ENCODE measurements at places on chromosomes 1 and 21. TPM values are rescaled to one million over a fixed set of nuclear protein-coding genes. Genes with fewer than 3 reads are reported as not detected.
A peak's percentile ranks its signal among the peaks of the same experiment; 100 is the strongest.

- no peak overlapping the region for H3K4me3 ChIP-seq
- no peak overlapping the region for H3K27ac ChIP-seq
- H3K36me3 ChIP-seq: no peaks in the 10 kb centered on the region
- peaks cover 20% of the 10 kb centered on the region for H3K4me1 ChIP-seq
Measured at GRCh38 chr1:116270316-116271057, 102.6 kb upstream of the ATP1A1 start.

DNA sequence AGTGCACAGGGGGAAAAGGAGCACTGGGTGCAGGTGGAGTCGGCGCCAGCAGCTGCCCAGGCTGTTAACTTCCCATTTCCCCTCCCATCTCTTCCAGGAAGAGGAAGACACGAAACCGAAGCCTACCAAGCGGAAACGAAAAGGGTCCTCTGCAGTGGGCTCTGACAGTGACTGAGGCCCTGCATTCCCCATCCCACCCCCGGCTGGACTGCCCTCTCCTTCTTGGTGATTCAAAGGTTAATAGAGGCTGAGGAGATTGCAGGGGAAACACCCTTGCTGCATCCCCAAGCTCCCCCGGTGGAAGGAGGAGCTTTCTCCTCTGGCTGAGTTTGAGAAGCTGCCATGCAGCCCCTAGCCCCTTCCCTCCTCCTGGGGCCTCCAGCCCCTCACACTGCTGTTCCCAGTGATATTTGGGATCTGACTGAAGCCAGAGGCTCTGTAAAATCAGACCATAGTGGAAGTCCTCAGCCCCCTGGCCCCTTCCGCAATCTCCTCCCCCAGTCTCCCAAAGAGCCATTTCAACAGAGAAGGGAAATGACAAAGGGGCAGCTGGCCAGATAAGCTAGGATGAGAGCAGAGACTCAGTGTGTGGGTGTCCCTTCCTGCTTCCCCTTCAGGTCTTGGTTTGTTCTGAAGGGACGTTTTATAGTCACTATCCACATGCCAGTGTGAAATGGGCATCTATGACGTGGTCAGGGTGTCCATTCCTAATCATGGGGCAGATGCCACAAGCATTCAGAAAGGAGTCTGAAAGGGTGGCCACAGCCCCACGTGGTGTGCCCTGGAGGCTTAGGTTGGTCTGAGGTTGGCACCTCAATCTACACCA is 1.9 kb upstream of the SLC27A3 start:
- peaks cover 14% of the 10 kb centered on the region for H3K4me1 ChIP-seq
- H3K27ac ChIP-seq: no peak overlapping the region
- H3K36me3 ChIP-seq: peaks cover 37% of the 10 kb centered on the region
- no peak overlapping the region for H3K4me3 ChIP-seq
- H3K27me3 ChIP-seq: no peaks in the 10 kb centered on the region

DNA sequence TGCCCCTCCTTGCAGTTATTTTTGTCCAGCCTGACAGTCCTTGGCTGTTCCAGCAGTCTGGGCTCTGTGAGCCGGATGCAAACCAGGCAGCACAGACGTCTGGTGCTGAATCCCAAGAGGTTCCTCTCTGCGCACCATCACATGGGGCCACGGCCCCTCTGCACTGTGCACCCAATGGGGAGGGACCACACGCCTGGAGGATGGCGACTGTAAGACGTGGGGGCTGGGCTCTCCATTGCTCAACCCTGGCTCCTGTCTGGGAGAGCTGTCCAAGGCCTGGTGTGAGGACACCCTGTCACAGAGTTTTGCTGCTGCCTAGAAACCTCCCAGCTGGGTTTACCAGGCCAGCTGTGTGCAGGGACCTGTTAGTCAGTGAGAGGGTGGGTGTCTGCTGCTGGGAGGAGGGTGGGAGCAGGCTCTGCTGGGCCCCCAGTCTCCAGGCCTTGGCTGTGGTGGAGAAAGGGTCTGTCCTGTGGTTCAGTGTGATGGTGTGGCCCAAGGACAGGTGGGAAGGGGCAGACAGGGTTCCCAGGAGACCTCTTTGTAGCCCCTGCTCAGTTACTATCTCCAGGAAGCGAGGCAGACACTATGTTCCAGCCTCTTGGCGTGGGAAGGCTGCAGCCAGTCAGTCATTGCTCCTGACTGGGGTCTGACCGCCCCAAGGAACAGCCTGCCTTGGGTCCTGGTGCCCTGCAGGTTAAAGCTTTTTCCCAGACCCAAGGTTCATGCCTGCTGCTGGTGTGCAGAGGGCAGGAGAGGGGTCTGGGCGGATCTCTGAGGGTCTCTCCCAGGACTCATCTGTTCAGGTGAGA is 13.8 kb downstream of the HEYL start:
- DNase-seq: no peak
- H3K4me1 ChIP-seq: no peaks in the 10 kb centered on the region
- no peak overlapping the region for H3K27ac ChIP-seq
- no peaks in the 10 kb centered on the region for H3K36me3 ChIP-seq
- H3K27me3 ChIP-seq: no peaks in the 10 kb centered on the region

DNA sequence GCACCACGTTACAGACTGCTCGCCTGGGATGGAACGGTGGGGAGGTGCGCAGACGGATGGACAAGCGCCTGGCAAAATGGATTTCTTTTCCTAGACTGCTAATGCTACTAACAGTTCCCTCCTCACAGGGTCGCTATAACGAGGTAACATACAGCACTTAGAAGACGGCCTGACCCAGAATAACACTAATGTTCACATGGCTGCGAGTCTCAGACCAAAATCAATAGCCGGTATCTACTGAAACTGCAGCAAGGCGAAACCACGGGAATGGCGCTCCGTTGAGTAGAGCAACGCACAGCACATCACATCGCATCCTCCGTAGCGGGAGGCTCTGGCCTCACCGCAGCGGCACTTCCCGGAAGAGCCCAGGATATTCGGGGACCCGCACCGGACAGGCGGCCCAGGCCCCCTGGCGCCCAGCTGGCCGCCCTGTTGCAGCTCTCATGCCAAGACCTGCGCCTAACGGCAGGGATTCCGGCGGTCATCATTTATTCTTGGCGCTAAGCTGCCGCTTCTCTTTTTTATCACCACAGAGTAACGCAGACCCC is 46.6 kb downstream of the VPS26C start:
- H3K27ac ChIP-seq: peak overlapping the region; percentile 66
- H3K36me3 ChIP-seq: peaks cover 12% of the 10 kb centered on the region
- no peaks in the 10 kb centered on the region for H3K27me3 ChIP-seq
- H3K4me3 ChIP-seq: peak overlapping the region; percentile 63
- DNase-seq: peak; percentile 44
- peaks cover 4% of the 10 kb centered on the region for H3K4me1 ChIP-seq

DNA sequence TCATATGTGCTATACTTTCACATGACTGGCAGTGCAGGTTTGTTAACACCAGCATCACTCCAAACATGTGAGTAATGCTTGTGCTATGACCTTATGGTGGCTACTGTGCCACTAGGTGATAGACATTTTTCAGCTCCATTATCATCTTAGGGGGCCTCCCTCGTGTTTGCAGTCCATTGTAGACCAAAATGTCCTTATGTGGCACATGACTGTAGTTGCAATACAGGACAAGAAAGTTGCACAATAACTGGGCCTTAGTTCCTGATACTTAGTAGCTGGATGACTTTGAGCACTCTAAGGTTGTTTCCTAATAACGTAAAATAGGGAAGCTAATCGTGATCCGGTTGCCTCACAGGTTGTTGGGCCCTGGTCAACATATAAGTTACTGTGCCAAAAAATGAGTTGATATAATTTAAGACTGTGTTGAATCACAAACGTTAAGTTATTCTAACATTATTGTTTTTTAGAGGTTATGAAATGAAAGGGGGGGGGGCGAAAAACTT is 511 bp upstream of the SNX27 start:
- peak; percentile 37 for DNase-seq
- peak overlapping the region; percentile 97 for H3K27ac ChIP-seq
- peaks cover 13% of the 10 kb centered on the region for H3K4me1 ChIP-seq
- H3K36me3 ChIP-seq: peaks cover 5% of the 10 kb centered on the region
- peak overlapping the region; percentile 84 for H3K4me3 ChIP-seq
- H3K27me3 ChIP-seq: no peaks in the 10 kb centered on the region

DNA sequence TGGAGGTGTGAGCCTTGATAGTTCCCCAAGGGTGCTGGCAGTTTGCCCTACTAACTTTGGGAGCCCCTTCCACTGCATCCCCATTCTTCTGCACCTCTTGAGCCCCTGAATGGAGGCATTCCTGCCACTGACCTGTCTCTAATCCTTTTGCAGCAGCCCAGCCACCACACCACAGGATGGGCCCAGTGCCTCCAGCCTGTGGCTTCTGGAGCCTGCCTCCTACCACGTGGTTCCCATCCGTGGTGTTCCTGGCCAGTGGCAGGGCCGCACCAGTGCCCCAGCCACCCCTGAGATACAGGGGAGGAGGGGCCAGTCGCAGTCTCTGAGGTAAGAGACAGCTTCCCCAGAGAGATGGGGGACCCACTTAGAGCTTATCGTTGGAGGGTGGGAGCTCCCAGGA is 14.4 kb downstream of the INAVA start:
- H3K4me3 ChIP-seq: no peak overlapping the region
- H3K27me3 ChIP-seq: no peaks in the 10 kb centered on the region
- H3K36me3 ChIP-seq: no peaks in the 10 kb centered on the region
- H3K27ac ChIP-seq: no peak overlapping the region

GRCh38 chr1:15243275-15244043 is 3.6 kb upstream of the FHAD1 start:
- no peak overlapping the region for H3K27ac ChIP-seq
- DNase-seq: no peak
- no peaks in the 10 kb centered on the region for H3K27me3 ChIP-seq
- no peak overlapping the region for H3K4me3 ChIP-seq

- no peaks in the 10 kb centered on the region for H3K4me1 ChIP-seq
- no peak overlapping the region for H3K27ac ChIP-seq
- H3K27me3 ChIP-seq: peaks cover 25% of the 10 kb centered on the region
- no peaks in the 10 kb centered on the region for H3K36me3 ChIP-seq
- no peak for DNase-seq
Measured at GRCh38 chr1:167492481-167492910, 25.8 kb downstream of the CD247 start.

- no peak overlapping the region for H3K4me3 ChIP-seq
- no peak for DNase-seq
- no peak overlapping the region for H3K27ac ChIP-seq
- H3K36me3 ChIP-seq: no peaks in the 10 kb centered on the region
- no peaks in the 10 kb centered on the region for H3K4me1 ChIP-seq
Measured at GRCh38 chr1:197320991-197321531, 53.0 kb downstream of the CRB1 start.

GRCh38 chr1:1309251-1310108 is 1.1 kb downstream of the PUSL1 start:
- peak overlapping the region; percentile 96 for H3K27ac ChIP-seq
- peak overlapping the region; percentile 88 for H3K4me3 ChIP-seq
- peaks cover 31% of the 10 kb centered on the region for H3K4me1 ChIP-seq
- H3K27me3 ChIP-seq: no peaks in the 10 kb centered on the region
- peak; percentile 37 for DNase-seq

DNA sequence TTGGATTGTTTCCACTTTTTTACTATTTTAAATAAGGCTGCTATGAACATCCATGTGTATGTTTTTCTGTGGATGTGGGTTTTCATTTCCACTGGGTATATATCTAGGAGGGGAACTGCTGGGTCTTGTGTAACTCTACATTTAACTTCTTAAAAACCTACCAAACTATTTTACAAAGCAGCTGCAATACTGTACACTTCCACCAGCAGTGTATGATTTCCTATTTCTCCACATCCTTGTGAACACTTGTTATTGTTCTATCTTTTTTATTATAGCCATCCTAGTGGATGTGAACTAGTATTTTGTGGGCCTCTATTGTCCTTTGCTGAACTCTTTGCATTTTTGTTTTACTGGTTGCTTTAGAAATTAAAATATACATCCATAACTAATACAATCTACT is 33.4 kb downstream of the DIPK1A start:
- no peak for DNase-seq
- peaks cover 3% of the 10 kb centered on the region for H3K4me1 ChIP-seq
- H3K27me3 ChIP-seq: no peaks in the 10 kb centered on the region
- no peak overlapping the region for H3K27ac ChIP-seq

GRCh38 chr1:202561726-202562443 is 148.4 kb downstream of the SYT2 start:
- no peak for DNase-seq
- no peak overlapping the region for H3K27ac ChIP-seq
- H3K27me3 ChIP-seq: no peaks in the 10 kb centered on the region
- H3K36me3 ChIP-seq: no peaks in the 10 kb centered on the region
- H3K4me3 ChIP-seq: no peak overlapping the region

GRCh38 chr1:92480813-92481598 is 5.7 kb downstream of the GFI1 start:
- H3K27ac ChIP-seq: no peak overlapping the region
- H3K27me3 ChIP-seq: peaks cover 43% of the 10 kb centered on the region
- no peaks in the 10 kb centered on the region for H3K36me3 ChIP-seq
- H3K4me3 ChIP-seq: no peak overlapping the region
- peaks cover 22% of the 10 kb centered on the region for H3K4me1 ChIP-seq

DNA sequence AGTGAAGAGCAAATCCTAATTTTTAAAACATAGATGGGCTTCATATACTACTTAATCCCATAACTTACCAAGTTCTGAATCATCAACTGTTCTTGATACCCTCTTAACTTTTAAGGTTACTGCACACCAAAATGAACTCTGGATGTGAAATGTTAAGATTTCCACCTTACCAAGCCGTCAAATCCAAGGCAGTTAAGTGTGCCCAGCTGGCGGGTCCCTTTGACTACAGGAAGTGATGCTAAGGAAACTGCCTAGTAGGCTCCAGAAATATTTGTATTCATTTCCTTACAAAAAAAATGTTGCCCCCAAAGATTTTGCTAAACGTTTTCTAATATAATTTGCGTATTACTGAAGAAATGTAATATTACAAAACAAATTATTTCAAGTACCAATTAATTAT is 10.7 kb downstream of the NRIP1 start:
- H3K27me3 ChIP-seq: no peaks in the 10 kb centered on the region
- DNase-seq: peak; percentile 71
- peak overlapping the region; percentile 39 for H3K27ac ChIP-seq
- H3K4me1 ChIP-seq: peaks cover 67% of the 10 kb centered on the region
- H3K4me3 ChIP-seq: peak overlapping the region; percentile 13

GRCh38 chr1:24828887-24829192 is 83.6 kb downstream of the CLIC4 start:
- no peak overlapping the region for H3K4me3 ChIP-seq
- peak overlapping the region; percentile 6 for H3K27ac ChIP-seq
- peak; percentile 54 for DNase-seq

Gene BSND
- not detected for total RNA-seq

Gene TMPRSS3
- not detected for total RNA-seq

Gene TTC13
- 28.9 TPM for total RNA-seq

Gene LCA5L
- 0.69 TPM for total RNA-seq

Gene HLX
- total RNA-seq: not detected

Gene ADGRL2
- total RNA-seq: 1.5 TPM

Gene FCRLA
- total RNA-seq: not detected

Gene BTBD8
- total RNA-seq: 3.1 TPM

Gene CZIB
- 56.7 TPM for total RNA-seq

Gene ZNF496
- 30.2 TPM for total RNA-seq

Gene OR2T29
- total RNA-seq: not detected

Gene CPLANE2
- total RNA-seq: 7.6 TPM

Gene PRDM15
- 16.7 TPM for total RNA-seq

Gene NDUFS5
- 279 TPM for total RNA-seq

Gene NPHS2
- not detected for total RNA-seq

Gene OR2L5
- total RNA-seq: not detected

Gene OR6K3
- not detected for total RNA-seq

Gene TNN
- 0.09 TPM for total RNA-seq

Gene CLCA1
- total RNA-seq: not detected

Gene RNU1-3
- 1,908 TPM for total RNA-seq

Gene OPRD1
- total RNA-seq: 0.79 TPM

All from A673 (cell line).